ELF-1 (cell line): ENCODE measurements at places on chromosomes 5 and 9.

DNA sequence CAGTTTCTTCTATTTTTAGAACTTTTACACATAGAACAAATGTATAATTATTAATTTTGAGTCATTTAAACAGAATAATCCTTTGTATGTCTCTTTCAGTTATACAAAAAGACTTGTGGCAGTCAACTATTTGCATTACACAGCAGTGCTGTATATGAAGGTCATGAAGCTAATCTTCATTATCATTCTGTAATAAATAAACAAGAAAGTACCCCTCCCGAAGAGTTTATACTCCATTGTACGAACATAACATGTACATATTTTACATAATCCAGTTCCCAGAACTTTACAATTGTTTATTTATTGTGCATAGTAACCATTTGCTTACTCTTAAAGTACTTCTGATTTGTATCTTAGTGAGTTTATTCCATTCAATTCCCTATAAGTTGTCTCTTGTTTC, 267.9 kb downstream of the FBXL17 start:
- no peak for DNase-seq

GRCh38 chr5:128174951-128175350, 91.4 kb downstream of the SLC12A2 start:
- no peak for DNase-seq

- no peak for DNase-seq
These were observed 9.3 kb downstream of the OBP2B start for GRCh38 chr9:133199648-133200321.

DNA sequence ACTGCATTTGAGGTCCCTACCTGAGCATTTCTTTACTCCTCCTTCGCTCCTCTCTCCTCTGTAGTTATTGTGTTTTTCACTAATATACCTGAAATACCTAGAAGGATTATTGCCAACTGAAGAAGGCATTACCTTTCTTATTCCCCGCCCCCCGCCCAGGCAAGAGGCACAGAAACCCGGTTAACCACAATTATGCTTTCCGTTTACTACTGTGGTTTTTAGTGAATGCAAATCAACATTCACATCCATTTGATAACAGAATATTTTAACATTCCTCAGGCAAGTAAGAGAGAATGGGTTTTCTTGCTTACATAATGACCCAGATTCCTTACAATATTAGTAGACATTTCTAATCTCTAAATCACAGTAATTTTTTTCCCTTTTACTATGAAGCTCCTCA, 136.9 kb downstream of the PCSK5 start:
- no peak for DNase-seq

GRCh38 chr5:174363934-174364333, 318.4 kb downstream of the NSG2 start:
- DNase-seq, result no peak

- DNase-seq, result no peak
These were observed 61.6 kb downstream of the CSNK1A1 start for GRCh38 chr5:149489605-149490037.

DNA sequence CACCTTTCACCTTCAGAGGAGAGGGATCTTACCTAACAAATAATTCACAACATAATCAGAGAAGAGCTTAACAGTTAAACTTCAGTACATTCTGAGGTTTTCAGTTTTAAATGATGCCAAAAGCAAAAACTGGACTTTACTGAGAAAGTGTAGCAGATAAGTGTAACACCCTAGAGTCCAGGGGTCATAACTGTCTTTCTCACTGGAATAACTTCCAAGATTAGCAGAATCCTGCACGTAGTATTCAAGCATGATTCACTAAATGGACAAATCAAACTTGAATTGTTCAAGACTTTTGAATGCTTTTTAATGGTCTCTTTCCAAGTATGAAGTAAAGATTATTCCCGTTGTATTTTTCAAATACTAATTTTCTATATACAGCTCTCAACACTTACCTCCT, 180.1 kb upstream of the NREP start:
- DNase-seq, result no peak

DNA sequence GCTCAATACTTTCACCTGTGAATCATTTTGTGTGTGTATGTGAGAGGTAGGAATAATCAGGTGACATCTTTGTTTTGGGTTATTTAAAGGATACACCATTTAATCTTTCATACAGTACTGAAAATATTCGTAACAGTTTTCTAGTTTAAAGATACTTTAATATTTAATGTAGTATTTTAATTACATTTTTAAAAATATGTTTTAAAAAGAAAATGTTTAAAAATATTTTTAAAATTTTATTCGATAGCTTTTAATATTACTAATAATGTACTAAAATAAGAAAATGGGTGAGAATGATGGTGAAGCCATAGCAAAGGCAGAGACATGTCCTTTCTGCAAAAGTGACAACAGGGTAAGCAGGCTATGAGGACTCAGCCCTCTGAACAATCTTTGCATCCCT, 56.3 kb upstream of the MEF2C start:
- DNase-seq, result no peak

DNA sequence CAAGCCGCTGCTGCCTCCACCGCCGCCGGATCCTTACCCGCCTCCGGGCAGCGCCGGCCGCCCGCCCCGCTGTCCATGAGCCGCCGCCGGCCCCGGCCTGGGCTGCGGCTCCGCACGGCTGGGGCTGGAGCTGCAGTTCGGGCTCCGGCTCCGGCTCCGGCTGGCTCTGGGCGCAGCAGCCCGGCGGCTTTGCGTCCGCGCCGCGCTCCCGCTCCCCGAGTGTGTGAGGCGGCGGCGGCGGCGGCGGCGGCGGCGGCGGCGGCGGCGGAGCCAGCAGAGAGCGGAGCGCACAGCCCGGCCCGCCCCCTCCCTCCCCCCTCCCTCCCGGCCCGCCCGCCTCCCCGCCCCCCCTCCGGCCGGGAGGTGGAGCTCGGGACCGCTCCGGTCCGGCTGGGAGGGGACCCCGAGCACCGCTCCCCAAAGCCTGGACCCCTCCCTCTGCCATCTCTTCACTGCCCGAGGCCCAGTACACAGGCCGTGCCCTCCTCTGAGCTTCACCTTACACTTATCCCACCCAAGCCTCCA, at the start of gene PCDH1:
PCDH1 (minus strand) TSS at position 225 of the 525 bp plus-strand sequence; CDS start at position 77, 148 bp downstream.
- DNase-seq, result no peak

DNA sequence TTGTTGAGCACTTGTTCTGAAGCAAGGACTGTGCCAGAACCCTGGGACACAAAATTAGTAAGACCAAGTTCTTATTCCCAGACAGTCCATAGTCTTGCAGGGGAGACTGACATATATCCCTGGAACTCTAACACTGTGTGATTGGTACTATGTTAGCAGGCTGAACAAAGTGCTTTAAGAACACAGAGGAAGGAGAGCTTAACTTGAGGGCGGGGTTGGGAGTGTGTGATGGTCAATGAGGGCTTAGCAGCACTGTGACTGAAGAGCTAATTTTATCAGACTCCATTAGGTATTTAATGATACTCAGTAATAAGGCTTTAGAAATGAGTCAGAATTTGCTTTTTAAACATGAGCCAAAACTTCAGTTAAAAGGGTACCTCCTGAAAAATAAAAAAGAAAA, 14.9 kb upstream of the SPATA24 start:
- DNase-seq, result no peak

DNA sequence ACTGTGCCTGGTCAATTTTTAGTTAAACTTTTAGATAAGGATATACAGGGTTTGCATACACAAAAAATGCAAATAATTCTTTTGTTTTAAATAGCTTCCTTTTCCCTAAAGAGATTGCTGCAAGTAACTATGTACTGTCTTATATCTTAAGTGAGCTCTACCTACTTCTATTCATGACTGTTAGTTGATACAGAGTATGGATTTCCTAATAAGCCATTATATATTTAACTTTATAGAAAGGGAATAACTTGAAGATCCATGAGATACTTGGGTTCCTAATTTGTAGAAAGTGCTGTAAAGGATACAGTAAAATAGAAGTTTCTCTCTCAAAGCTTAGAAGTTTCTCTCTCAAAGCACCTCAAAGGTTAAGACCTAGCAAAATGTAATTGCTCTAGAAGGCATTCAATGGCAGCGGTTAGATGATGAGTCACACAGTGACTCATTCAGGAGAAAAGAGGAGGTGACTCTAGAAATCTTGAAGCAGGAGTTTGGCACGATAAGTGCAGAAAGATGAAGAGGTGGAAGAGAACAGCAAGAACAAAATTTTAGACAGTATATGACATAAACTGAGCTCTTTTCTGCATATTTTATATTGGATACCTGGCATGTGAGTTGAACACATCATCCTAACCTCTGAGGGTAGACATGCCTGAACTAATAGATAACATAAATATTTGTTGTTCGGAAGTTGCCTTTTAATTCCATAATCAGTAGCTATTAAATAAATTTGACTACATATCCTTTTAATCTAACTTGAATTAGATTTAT, 5.5 kb upstream of the DNAJC21 start:
- no peak for DNase-seq

- no peak for DNase-seq
These were observed 35.4 kb downstream of the OTULIN start for GRCh38 chr5:14699807-14700400.

DNA sequence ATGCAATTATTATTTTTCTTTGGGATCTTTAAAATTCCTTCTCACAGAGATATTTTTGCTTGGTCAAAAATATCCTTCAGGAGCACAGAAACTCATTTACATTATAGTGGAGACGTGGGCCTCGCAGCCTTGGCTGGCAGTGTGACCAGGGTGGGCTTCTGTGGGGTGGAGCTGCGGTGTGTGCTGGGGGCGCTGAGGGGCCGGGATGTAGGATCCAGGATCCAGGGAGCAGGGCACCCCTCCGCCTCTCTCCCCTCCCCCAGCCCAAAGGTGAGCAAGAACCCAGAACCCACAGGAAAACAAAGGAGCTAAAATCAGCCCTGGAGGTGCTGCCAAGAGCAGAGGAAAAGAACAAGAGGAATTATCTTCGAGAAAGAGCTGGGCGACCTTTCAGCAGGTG, 79.1 kb upstream of the OLFM1 start:
- DNase-seq, result no peak

DNA sequence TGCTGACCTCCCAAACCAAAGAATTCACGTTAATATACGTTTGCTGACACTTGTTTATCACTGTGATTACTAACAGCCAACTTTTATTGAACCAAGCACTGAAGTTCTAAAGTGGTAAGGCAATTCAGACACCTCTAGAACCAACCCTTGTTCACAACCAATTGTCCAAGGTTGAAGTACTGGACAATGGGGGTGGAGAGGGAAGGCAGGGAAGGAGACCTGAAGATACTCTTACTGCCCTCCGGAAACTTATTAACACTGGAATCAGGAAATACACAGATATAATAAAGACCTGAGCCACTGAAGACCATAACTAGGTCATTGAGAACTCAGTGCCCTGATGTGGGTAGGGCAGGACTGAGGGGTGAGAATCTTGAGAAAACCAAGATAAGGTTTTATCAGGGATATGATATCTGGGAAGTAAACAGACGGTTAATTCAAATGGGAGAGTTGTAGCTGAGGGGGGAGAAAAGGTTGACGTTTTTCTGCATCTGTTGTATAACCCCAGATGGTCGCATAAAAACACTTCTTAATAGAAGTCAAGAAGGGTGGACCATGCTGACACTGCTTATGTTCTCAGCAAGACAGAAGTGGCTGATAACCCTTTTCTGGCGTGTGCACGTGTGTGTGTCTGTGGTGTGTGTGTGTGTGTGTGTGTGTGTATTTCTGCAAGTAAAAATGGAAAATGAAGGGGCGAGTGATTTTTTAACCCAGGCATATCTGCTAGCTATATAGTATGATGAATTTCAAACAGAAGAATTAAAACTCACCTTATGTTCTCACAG, 125.9 kb downstream of the LHFPL2 start:
- no peak for DNase-seq

- no peak for DNase-seq
These were observed 55.1 kb upstream of the ZNF608 start for GRCh38 chr5:124801551-124801950.

DNA sequence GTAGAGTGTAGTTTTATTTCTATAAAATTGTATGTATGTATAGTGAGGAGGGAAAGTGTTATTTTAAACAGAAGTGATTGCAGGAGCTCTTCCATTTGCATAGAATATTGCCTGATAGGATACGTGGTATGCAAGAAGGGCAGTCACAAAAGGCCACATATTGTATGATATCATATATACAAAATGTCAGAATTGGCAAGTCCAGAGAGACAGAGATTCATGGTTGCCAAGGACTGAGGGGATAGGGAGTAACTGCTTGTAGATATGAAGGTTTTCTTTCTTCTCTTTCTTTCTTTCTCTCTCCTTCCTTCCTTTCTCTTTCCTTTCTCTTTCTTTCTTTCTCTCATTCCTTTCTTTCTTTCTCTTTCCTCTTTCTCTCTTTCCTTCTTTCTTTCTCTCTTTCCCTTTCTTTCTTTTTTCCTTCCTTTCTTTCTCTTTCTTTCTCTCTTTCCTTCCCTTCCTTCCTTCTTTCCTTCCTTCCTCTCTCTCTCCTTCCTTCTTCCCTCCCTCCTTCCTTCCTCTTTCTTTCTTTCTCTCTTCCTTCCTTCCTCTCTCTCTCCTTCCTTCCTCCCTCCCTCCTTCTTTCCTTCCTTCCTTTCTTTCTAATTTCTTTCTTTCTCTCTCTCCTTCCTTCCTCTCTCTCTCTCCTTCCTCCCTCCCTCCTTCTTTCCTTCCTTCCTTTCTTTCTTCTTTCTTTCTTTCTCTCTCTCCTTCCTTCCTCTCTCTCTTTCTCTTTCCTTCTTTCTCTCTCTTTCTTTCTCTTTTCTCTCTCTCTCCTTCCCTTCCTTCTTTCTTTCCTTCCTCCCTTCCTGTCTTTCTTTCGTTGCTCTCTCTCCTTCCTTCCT, 24.5 kb upstream of the WDR38 start:
- no peak for DNase-seq

DNA sequence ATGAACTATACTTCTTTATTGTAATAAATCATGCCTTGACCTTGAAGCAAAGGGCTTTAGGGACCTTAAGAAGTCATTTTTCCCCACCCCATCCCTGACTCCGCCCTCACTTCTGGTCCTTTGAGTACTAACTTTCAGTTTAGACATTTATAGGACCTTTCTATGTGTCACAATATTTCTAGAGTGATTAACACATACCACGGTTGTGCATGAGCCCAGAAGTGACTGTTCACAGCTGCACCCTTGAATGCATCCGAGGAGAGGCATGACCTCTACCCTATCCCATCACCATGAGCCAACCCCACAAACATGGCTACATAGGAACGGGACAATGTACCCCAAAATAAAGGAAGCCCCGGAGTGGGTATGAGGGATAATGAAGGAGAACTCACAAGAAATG, 160.3 kb downstream of the HSD17B3 start:
- no peak for DNase-seq

DNA sequence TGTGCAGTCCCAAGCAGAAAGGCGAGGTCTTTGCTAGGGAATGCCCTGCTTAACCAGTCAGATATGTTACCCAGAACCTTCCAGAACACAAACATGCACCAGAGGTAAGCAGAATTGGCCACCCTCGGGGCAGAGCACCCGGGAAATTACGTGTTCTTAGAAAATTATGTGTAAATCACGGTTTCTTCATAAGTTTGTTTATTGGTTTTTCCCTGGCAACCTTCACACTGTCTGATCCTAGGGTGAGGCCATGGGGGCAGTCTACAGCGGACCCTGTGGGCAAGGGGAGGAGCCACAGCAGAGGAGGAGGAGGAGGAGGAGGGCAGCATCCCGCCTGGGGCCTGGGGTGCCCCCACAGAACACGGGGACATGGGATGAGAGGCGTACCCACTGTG, 31.4 kb downstream of the RXRA start:
- no peak for DNase-seq
